ENCODE measurements at places on chromosomes 13 and 19.

DNA sequence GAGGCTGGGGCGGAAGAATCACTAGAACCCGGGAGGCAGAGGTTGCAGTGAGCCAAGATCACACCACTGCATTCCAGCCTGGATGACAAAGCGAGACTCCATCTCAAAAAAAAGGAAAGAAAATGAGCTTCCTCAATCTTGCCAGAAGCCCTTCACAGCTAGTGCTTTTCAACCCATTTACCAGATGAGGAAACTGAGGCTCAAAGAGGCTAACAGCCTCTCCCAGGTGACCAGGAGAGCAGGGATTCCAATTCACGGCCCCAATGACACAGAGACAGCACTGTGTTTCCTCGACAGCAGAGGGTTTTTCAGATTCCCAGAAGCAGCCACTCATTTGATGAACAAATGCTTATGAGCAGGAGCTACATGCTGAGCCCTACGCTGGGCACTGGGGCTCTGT, 3.2 kb downstream of the UPK1A start:
- no peak for DNase-seq

- DNase-seq, result no peak
Measured at GRCh38 chr13:94309997-94310855, 169.3 kb downstream of the DCT start.

DNA sequence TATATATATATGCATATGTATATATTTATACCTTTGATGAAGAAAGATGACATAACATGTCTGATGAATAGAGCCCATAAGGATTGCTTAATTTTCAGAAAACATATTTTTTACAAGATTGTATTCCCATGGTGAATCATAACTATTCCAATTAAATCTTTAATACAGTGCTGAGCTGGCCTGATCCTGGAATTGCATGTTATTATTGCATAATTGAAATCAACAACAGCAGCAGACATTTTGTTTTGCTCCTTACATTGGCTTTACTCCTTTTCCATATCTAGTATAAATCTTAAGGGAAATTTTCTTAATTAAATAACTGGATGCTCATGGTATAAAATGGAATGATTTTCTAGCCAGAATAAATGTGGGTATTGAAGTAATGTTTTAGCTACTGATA, 22.0 kb downstream of the POSTN start:
- DNase-seq, result no peak

DNA sequence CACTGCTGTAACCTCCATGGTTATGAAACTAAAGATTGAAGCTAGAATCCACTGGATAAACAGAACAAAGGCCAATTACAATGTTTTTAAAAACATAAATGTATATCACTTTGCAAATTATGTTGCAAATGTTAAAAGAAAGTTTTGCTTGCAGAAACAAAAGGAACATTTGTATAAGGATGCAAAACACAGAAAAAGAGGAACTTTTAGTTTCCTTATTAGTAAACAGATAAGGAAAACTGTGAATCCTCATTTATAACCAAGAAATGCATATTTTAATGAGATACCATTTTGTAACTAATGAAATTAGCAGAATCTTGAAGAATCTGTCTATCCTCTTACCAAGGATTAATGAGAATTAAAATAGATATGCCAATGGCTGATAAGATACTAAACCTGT, 32.3 kb downstream of the LPAR6 start:
- DNase-seq, result no peak

DNA sequence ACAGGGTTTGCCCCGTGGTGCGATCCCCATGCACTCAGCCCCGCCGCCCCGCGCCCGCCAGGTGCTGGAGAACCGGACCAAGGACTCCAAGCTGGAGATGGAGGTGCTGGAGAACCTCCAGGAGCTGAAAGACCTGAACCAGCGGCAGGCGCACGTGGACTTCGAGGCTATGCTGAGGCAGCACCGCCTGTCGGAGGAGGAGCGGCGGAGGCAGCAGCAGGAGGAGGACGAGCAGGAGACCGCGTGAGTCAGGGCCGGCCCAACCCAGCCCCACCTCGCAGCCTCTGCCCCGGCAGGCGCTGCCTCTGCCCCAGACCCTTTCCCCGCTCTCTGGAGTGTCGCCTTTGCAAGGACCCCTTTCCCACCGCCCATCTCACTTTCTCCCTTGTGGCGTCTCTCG, 11.3 kb downstream of the YJU2 start:
- no peak for DNase-seq

DNA sequence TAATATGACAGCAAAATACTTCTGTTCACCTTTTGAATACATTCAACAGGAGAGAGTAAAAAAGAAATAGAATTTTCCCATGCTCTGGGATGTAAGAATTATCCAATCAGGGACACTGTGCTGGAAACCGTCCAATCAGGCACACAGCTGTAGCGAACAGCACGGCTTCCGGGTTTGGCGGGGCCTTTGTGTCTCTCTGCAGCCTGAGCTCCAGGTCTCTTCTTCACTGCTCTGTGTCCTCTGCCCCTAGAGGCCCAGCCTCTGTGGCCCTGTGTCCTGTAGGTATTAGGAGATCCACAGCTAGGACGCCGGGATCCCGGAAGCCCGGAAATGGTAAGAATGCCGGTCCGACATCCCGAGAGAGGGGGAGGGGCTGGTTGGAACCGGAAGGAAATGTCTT, 92.7 kb downstream of the ZNF737 start:
- DNase-seq, result no peak

GRCh38 chr19:37874784-37875183, 31.6 kb downstream of the WDR87 start:
- DNase-seq, result no peak

DNA sequence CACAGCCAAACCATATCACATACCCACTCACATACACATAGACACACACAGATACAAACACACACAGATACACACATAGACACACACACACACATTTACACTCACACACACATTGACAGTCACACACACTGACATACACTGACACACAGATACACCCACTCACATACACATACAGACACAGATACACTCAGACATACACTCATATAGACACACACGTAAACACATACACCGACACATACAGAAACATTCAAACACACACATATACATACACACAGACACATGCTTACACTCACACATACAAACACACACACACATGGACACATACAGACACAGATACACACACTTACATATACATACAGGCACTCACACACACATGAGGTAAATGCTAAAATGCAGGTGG, 30.2 kb downstream of the GJA3 start:
- DNase-seq, result no peak

- DNase-seq, result no peak
Measured at GRCh38 chr13:29911781-29912418, 61.5 kb upstream of the UBL3 start.

DNA sequence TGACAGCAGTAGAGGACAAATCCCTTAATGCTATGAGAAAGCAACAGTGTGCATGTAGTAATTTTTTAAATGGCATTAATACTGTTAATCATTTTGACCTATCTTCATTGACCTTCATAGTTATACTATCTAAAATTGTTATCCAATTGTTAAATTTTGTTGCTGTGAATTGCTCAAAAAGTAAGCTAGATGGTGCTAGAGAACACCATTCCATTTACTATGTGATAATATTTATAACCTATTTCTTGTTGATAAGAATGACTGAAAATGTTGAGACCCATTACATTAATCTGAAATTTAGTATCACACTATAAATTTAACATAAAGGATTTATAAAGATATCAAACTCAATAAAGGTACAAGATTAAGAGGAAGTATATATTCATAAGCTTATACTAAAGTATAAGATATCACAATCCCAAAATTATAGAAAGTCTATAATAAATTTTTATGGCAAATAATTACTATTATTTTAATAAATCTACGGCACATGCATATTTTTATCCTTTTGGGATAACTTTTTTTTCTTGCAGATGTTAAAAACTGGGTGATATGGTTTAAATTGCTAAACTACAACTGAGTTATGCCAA, 1573.3 kb downstream of the PCDH9 start:
- no peak for DNase-seq

DNA sequence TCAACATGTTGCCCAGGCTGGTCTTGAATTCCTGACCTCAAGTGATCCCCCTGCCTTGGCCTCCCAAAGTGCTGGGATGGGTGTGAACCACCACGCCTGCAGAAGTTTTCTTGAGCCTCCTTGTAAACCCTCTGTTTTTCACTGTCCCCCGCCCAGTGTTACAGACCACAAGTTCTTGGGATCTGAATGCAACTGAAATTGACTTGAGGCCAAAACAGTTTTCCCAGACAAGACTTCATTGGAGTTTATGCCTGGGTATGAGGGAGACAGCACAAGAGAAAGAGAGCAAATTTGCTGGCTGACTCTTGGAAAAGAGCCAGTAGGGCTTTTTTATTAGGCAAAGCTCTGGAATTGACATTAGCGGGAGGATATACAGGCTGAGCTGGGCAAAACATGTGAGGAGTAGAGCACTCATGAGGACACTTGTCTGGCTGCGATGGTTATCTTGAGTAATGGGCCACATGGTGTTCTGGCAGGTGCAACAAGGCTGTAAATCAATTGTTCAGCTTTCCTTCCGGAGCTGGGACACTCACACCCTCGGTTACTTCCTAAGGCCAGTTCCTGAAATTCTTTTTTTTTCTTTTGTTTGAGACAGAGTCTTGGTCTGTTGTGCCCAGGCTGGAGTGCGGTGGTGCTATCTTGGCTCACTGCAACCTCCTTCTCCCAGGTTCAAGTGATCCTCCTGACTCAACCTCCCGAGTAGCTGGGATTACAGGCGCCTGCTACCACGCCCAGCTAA, 12.7 kb upstream of the HNRNPL start:
- no peak for DNase-seq

GRCh38 chr13:34765446-34766180, 176.5 kb upstream of the NBEA start:
- no peak for DNase-seq

DNA sequence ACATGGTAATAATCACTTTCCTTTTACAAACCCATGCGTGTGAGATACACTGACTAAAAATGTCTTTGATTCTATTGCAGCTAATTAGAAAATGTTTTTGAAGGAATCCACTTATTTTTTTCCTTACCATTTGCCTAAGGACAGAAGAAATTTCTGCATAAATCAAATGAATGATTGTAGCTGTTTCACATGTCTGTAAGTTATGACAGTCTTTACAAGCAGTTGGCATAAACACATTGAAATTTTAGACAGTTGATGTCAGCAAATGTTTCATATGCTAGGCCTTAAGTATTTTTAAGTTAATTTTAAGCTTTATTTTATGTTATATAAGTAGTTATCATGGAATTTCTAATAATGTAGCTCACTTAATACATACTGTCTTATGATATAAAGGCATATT, 598.4 kb upstream of the SLITRK6 start:
- DNase-seq, result no peak

DNA sequence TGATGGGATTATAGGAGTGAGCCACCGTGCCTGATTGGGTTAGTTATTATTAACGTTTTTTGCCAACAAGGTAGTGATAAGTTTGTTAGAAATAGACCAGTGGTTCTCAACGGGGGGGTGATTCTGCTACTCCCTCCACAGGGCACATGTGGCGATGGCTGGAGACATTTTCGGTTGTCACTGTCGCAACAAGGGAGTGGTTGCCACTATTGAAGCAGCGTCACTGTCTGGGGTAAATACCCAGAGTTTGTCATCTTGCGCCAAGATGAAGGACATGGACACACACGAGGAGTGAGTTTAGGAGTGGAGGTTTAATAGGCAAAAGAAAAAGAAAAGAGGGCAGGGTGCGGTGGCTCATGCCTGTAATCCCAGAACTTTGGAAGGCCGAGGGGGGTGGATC, 18.9 kb downstream of the ADGRE3 start:
- DNase-seq, result no peak

- DNase-seq, result no peak
Measured at GRCh38 chr13:29402166-29402636, 193.3 kb downstream of the SLC7A1 start.

- no peak for DNase-seq
Measured at GRCh38 chr19:38310279-38310670, 5.5 kb downstream of the YIF1B start.

DNA sequence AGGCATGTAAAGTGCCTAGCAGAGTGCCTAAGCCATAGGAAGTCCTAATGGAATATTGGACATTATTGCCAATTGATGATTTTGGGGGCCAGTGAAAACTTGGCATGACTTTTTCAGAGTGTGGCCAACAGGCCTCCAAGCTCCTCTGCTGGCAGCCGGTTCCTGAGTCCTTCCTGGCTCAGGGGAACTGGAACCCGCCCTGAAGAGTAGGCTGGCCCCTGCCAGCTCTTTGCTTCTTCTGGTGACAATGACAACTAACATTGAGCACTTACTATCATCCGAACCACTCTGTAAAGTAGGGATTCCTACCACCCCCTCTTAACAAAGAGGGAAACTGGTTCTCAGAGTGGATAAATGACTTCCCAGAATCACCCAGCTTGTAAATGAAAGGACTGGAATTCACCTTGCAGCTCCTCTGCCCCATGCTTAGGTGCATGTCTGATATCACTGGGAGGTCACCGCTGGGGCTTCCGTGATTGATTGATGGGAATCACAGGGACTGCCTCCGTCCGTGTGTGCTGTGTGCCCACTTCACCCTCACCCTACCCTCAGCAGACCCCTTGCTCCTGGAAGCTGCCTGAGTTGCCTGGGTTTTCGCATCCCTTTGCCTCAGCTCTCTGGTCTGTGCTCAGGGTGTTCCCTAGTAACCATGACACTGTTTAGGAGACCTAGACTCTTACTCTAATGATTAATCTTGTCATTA, 50.6 kb downstream of the TNFRSF19 start:
- no peak for DNase-seq

DNA sequence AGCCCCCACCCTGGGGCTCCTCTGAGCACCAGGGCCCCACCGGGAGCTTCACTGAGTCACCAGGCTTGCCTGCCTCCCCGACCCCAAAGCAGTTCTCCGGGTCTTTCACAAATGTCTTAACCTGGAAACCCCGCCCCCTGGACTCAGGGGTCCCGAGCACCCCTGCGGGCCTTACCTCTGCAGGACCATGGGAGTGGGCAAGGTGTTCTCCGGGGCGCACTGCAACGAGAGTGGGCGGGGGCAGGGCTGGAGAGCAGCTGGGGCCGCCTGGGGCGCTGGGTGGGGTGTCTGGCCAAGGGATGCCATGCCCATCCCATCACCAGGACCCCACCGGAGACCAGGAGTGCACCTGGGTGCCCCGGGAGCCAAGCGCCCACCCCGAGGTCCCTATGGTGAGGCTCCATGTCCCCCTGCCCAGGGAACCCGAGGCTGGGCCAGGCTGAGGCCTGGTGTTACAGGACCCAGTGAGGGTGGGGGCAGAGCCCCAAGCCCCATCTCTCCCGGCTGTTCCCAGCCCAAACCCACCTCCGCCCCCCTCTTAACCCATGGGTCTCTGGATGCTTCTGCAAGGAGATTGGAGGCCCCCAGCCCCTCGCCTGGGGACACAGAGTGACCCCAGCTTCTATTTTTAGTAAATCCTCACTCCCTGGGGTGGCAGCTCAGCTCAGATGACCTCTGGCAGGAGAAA, 10.9 kb downstream of the MKNK2 start:
- no peak for DNase-seq

- DNase-seq, result no peak
Measured at GRCh38 chr19:36686365-36687213, 823 bp upstream of the ZNF567 start.

GRCh38 chr19:43983912-43984686, at the start of gene ZNF155:
Gene ZNF155 (plus strand): TSS chr19:43984188. CDS start chr19:43988544, 4,356 bp downstream.
- DNase-seq, result peak; percentile 61

DNA sequence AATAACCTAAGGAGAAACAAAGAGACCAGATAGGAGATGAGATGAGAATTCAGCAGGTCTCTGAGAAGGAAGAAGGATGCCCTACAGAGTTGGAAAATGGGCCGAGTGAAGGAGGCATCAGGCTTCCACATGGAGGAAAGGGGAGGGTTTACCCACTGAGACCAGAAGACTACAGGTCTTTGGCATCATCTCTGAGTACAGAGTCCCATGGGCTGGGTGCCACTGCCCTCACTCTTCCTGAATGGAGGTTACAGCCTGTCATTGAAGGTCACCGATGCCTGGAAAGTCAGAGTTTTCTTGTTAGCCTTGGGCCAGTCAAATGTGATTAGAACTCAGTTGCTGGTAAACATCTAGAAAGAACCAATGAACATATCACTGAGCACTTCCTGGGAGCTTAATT, 9.9 kb downstream of the ZNF302 start:
- DNase-seq, result no peak

Measured in activated gamma-delta T cell treated with Interleukin-2 at 50 U/mL for 16 hours (primary cell).